NCI-H2029 treated with DMSO at 0.1 percent for 48 hours (cell line): ENCODE measurements at places on chromosomes 4 and X.

- no peak for DNase-seq
Measured at GRCh38 chrX:23398570-23398969, 63.9 kb downstream of the PTCHD1 start.

DNA sequence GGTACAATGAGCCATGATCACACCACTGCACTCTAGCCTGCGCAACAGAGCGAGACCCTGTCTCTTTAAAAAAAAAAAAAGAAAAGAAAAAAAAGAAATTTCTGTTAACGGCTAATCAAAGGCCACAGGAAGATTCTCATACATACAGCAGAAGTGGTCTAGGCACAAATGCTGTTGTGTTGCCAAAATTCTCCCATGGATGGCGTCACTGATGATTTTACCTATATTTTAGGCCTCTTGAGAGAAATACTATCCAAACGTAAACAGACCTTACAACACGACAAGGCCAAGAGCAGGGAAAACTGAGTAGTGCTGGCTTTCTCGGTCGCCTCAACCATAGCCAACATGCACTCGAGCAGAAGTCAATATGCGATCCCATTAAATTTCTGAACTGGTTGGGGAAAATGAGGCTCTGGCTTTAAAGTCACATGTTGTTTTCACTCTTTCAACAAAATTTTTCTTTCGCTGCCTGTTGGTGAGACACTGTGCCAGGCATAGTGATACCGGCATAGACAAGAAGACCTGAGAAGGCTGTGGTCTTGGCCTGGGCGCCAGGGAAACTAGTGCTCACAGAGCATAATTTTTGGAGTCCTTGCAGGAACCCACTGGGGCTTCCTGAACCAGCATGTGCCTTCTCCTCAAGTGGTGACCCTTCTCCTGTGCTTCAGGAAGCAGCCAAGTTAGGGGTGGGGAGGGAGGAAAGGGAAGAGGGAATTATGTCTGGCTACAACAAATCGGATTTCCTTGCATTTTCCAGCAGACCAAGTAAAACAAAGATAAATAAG is 20.6 kb downstream of the SH3KBP1 start:
- no peak for DNase-seq

- DNase-seq, result no peak
Measured at GRCh38 chrX:153903991-153904957, at the start of gene AVPR2. Gene AVPR2, plus strand, starts transcription at chrX:153904673. Its CDS starts 473 bp downstream, at chrX:153905146.

GRCh38 chr4:168605411-168605810 is 108.6 kb downstream of the PALLD start:
- no peak for DNase-seq

DNA sequence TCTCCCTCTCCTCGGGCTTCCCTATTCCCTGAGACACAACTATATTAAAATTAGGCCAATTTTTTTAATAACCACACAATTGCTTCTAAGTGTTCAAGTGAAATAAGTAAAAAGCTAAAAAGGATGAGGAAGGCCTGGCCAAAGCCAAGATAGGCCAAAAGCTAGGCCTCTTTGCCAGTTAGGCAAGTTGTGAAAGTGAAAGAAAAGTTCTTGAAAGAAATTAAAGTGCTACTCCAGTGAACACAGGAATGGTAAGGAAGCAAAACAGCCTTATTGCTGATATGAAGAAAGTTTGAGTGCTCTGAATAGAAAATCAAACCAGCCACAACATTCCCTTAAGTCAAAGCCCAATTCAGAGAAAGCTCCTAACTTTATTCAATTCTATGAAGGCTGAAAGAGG is 114.2 kb upstream of the FAT4 start:
- DNase-seq, result no peak
